ENCODE measurements at places on chromosomes 16 and 17.

- no peak for DNase-seq
Measured at GRCh38 chr17:61232871-61233270, 166.8 kb upstream of the TBX2 start.

DNA sequence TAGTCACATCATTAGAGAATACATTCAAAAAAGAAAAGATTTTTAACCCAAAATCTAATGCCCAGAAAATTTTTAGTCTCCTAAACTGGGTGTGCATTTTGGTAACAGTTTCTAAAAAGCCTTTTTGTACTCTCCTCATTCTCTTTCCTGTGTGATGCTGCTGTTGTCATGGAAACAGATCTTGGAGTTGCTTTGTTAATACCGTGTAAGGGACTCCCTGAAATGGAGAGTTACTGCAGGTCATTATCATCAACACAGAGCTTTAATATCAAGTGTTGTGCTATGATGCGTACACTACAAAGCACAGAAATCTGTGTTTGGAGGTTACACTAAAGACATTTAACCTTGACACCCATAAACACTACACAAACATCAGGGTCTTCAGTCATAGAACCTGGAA, 216.3 kb downstream of the PRKCA start:
- DNase-seq = no peak

DNA sequence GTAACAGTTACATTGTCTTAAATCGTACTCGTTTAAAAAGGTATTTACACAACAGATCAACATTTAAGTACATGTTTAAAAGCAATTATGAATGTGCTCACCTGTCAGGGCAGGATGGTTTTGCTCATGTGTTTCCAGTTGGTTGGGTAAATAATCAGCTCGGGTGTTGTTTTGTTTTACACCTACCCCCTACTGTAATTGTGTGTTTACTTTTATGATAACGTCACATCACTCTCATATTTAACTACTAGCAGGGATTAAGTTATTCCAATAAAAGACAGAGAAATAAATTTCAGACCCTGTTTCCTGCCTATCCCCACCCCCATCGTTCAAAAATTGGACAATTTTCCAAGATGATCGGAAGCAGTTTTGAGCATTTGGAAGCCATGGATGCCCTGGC, 390.2 kb downstream of the SEC14L1 start:
- DNase-seq = no peak

GRCh38 chr17:68519911-68520310, 7.7 kb downstream of the PRKAR1A start:
- DNase-seq = no peak

DNA sequence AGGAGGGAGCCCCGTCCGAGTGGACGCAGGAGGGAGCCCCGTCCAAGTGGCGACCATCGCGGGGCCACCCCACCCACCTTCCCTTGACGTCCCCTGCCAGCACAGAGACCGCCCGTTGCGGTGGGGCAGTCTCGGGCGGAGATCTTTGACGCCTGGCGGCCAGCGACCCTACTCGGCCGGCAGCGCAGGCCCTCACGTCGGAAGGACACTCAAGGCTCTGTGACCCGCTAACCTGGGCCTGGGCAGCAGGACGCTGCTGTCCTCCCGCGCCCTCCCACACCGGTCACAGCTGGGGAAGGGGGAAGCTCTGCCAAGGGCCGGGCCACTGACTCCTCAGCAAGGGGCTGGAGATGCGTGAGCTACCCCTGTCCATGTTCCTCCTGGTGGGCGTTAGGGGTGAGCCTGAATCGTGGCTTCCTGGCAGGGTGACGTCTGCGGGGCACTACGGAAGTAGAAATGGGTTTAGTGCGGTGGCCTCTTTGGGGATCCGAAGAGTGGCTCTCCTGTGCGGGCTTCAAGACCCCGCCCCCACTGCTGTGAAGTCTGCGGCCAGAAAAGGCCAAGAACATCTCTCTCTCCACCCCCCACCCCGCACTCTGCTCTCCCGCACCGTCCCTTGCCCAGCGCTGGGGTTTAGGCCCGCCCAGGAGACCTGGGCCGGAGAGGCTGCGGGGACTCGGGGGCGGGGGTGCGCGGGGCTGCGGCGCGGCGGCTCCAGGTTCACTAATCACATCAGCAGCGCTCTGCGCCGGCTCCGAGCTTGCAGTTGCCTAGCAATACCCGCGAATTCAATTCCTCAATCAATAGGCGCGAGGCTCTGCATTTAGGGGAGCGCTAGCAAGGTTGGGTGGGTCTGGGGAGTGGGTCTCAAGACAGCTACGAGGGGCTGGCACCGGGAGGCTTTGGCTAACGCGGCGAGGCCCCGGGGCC, 5.8 kb downstream of the CBX8 start:
- DNase-seq = no peak

DNA sequence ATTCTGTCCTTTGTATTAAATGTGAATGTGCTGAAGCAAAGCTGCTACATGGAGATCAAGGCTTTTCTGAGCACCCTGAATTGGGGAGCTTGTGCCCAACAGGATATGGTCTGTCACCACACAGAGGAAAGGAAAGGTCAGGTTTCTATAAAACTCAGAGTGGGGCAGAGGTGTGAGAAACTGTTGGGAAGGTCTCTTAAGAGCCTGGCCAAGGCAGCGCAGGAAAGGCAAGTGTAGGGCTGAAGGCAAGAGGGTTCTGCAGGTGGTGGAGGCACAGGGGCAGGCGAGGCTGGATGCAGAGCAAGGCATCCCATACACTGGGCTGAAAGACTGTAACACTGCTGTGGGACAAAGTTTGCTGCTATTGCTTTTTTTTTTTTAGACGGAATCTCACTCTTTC, 8.1 kb downstream of the COX6A2 start:
- no peak for DNase-seq

DNA sequence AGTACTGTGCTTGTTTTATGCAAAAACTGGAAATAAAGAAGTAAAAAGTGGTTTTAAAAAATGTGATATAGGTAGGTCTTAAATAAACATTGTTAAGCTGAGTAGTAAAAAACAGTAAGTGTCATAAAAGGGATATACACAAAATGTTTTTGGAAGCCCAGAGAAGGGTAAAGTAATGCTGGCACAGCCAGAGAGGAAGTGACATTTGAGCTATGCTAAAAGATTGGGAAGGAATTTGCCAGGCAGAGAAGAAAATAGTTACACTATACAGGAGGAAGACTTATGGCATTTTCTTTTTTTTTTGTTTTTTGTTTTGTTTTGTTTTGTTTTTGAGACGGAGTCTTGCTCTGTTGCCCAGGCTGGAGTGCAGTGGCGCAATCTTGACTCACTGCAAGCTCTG, 40.8 kb upstream of the TAOK1 start:
- DNase-seq = no peak

GRCh38 chr16:48176635-48177408, 21.0 kb upstream of the ABCC12 start:
- no peak for DNase-seq

DNA sequence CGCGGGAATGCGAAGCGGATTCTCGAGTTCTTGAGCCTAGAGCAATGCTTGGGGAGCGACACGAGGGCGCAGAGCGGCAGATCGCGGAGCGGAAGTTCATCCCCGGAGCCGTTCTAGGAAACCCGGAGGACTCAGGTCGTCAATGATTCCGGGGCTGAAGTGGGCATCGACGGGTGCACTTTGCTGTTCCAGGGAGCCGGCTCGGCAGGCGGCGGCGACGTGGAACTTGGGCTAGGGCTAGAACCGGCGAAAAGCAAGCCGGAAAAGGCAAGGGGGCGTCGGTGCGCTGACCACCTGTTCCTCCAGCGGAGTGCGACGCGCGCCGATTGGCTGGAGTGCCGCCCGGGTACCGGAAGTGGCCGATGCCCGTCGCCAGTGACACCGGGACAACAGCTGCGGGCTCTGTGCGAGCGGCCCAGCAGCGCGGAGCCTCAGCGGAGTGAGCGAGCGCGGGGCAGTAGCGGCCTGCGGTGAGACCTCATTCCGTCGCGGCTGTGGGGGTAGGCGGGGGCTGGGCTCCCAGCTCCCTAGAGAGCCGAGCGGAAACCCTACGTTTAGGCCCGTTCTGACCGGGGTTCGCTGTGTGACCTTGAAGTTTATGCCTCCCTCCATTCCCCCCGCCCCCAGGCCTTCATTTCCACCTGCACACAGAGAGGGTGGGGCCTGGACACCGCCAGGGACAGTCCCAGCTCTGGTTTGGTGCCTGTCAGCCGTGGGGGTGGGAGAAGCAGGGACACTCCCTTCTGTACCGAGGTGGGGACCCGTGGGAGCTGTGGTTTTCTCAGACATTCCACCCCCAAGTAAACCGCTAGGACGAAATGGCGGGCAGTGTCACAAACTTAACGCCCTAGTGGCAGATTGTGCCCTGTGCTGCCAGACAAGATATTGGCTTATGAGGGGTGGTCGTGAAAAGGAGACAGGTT, at the start of gene ZFP3:
ZFP3 (plus strand) TSS at position 362 of the 923 bp plus-strand sequence. CDS start 13,038 bp downstream, outside the sequence.
- DNase-seq = peak; percentile 66

DNA sequence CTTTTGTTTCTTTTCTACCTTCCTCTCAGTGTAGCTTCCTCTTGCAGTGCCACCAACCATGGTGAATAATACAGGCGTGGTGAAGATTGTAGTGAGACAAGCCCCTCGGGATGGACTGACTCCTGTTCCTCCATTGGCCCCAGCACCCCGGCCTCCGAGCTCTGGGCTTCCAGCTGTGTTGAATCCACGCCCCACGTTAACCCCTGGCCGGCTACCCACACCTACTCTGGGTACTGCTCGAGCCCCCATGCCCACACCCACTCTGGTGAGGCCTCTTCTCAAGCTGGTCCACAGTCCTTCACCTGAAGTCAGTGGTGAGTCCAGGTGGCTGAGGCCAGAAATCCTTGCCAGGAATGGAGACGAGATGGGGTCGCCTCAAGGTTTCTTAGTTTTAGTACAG, 23.9 kb downstream of the SRCAP start:
- DNase-seq = no peak

GRCh38 chr17:64774888-64775540, 112.9 kb upstream of the SMURF2 start:
- DNase-seq = no peak

Measured in T-helper 2 cell (primary cell).